ENCODE measurements at places on chromosomes 6 and 20.

DNA sequence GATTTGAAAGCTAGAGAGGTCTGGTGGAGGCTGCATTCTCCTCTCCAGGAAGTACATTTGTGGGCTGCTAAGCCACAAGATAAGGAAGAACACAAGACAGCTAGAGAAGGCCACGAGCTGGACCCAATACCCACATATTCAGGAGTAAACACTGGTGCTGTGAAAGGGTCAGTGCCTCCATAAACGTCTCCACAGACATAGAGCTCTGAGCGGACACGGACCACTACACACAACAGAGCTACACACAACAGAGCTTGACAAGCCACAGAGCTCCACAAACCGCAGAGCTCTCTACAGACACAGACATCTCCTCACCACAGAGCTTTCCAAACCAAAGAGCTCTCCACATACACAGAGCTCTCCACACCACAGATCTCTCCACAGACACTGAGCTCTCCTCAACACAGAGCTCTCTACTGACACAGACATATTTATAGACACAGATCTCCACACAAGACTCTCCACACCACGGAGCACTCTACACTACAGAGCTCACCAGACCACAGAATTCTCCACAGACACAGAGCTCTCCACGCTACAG, 51.9 kb downstream of the ERMARD start:
- DNase-seq, result no peak

GRCh38 chr6:135577059-135577538, 79.6 kb upstream of the AHI1 start:
- DNase-seq, result no peak

GRCh38 chr6:30876039-30876730, 8.1 kb upstream of the DDR1 start:
- no peak for DNase-seq

- no peak for DNase-seq
These were observed 50.3 kb upstream of the PREP start for GRCh38 chr6:105452924-105453756.

DNA sequence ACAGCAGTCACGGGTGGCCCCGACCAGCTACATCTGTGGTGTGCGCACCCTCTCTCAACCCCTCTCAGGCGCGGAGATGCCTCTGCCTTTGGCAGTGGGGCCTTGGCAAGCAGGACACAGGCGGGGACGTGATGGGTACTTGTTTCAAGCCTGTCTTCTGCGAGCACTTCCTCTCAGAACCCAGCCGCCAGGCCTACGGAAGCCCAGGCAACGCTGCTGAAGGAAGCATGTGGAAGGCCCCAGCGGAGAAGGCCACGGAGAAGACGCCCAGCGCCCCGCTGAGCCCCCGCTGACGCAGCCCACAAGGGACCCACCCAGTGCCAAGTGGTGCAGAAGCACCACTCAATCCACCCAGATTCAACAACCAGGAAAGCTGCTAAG, 13.0 kb downstream of the SERPINB6 start:
- DNase-seq, result no peak

DNA sequence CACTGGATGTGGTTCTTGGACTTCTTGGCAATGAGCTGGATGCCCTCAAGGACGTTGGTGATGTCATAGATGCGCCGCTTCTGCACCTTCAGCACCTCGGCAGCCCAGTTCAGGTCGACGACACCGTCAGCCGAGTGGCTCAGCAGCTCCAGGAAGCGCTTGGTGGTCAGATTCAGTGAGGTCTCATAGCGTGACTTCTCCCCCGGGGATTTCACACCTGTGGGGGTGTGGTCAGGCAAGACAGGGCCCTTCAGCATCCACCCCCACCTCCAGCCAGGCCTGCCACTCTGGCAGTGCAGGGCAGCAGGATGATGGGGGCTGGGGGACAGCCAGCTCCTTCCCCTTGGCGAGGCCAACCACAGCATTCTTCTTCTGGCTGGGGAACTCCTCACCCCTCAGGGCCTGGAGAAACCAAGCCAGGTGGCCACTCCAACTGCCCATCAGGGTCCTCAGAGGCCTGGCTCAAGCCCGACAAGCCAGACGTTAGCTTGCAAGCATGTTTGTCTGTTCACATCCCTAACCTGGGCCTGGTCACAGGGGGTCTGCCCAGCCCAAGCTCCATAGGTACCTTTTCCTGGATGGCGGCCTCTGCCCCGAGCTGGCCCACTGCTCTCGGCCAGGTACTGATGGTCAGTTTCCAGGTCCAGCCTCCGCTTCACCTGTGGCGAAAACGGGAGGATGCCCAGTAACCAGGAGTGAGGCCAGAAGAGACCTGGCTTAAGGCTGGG, 5.7 kb upstream of the NECAB3 start:
- no peak for DNase-seq

Data from HEK293T (cell line).